ENCODE measurements at places on chromosomes 3 and 15.

DNA sequence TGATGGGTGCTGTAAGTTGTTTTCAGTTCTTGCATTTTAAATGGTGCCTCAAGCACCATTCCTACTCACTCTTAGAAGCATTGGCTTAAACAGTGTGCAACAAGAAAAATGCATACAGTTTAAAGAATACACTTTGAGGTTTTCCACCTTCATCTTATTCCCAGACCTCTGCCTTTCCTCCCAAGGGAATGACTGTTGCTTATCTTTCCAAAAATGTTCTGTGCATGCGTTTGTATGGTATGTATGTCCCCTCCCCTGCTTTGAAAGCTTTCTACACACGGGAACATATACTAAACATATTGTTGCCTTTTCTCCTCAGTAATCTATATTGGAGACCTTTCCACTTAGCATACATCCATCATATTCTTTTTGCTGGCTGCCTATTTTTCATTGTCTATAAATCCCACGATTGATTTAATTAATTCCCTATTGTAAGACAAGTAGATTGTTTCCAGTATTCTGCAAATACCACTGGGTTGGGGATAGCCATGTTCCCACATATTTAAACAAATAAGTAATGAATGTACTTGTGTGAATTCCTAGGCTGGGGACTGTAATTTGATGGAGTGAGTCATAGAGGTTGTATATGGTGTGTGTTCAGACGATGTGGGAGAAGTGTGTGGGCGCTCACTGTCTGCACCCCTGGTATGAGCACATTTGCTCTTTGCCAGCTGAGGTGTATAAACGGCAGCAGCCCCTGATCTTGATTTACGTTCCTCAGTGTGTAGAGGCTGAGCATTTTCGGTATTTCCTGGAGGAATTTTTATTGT lies 5.8 kb downstream of the TRAK1 start:
- DNase-seq, result no peak

- no peak for DNase-seq
Measured at GRCh38 chr3:137642831-137643230, 121.3 kb upstream of the SOX14 start.

GRCh38 chr3:37569991-37570390 lies 291.7 kb upstream of the CTDSPL start:
- DNase-seq, result no peak

DNA sequence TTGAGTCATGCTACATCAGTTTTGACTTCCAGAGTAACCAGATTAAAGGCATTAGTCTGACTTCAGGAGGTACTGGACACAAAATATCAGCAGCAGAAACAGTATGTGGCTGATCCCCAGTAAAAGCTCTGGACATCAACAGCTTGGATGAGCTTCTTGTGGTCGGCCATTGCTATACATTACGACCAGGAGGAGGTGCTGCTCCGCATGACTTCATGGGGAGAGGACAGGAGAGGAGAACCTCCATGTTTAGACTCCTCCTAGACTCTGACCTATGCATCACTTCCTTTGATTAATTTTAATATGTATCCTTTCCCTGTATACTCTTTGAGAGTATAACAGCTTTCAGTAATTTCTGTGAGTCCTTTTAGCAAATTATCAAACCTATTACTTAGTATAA lies 285.6 kb upstream of the ARHGEF26 start:
- DNase-seq, result no peak

- DNase-seq, result no peak
Measured at GRCh38 chr3:108329947-108330346, 33.6 kb downstream of the HHLA2 start.

GRCh38 chr15:101028321-101028720 lies 109.2 kb downstream of the LRRK1 start:
- no peak for DNase-seq

GRCh38 chr3:39249453-39250115 lies 30.3 kb downstream of the CX3CR1 start:
- DNase-seq, result no peak

GRCh38 chr3:157204880-157205279 lies 44.9 kb upstream of the CCNL1 start:
- no peak for DNase-seq

DNA sequence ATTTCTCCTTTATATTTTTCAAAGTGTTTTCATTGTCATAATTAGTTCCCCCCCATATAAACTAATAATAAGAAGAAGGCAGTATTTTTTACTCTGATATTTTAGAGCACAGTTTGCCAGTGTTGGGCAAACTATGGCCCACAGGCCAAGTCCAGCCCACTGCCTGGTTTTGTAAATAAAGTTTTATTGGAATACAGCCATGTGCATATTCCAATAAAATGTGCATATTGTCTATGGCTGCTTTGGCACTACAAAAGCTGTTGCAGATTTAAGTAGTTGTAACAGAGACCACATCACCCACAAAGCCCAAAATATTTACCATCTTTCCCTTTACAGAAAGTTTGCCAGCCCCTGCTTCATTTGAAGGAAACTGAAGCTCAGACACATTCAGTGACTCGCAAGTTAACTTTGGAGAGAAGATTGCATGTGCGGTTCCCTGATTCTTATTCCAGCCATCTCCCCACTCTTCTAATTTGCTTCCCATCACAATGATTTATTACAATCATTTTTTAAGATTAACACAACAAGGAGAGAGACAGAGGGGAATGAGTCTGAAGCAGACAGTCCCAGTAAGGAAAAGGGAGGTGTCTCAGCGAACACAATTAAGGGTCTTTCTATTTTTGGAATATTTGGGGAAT lies 48.9 kb downstream of the RFTN1 start:
- DNase-seq, result no peak

- DNase-seq, result peak; percentile 68
Measured at GRCh38 chr15:73964736-73965093, 27.4 kb downstream of the STOML1 start.

- DNase-seq, result peak; percentile 9
Measured at GRCh38 chr15:61621146-61621545, 392.0 kb upstream of the RORA start.
